Right renal pelvis (tissue), 4 donors: ENCODE measurements at places on chromosomes 1 and 21.

DNA sequence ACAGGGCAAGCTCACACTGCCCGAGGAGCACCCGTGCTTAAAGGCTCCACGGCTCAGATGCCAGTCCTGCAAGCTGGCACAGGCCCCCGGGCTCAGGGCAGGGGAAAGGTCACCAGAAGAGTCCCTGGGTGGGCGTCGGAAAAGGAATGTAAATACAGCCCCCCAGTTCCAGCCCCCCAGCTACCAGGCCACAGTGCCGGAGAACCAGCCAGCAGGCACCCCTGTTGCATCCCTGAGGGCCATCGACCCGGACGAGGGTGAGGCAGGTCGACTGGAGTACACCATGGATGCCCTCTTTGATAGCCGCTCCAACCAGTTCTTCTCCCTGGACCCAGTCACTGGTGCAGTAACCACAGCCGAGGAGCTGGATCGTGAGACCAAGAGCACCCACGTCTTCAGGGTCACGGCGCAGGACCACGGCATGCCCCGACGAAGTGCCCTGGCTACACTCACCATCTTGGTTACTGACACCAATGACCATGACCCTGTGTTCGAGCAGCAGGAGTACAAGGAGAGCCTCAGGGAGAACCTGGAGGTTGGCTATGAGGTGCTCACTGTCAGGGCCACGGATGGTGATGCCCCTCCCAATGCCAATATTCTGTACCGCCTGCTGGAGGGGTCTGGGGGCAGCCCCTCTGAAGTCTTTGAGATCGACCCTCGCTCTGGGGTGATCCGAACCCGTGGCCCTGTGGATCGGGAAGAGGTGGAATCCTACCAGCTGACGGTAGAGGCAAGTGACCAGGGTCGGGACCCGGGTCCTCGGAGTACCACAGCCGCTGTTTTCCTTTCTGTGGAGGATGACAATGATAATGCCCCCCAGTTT is 1.3 kb downstream of the CELSR2 start:
- no peak for DNase-seq

GRCh38 chr1:47460456-47460855 is 22.6 kb downstream of the FOXD2 start:
- DNase-seq: no peak

- no peak for DNase-seq
Measured at GRCh38 chr1:51734896-51735745, 118.2 kb downstream of the OSBPL9 start.

GRCh38 chr1:214485151-214485550 is 66.3 kb downstream of the PTPN14 start:
- no peak for DNase-seq

GRCh38 chr1:31712630-31713029 is 8.8 kb upstream of the COL16A1 start:
- DNase-seq: no peak

- peak; percentile 87 for DNase-seq
Measured at GRCh38 chr1:921011-921837, 2.5 kb upstream of the SAMD11 start.

DNA sequence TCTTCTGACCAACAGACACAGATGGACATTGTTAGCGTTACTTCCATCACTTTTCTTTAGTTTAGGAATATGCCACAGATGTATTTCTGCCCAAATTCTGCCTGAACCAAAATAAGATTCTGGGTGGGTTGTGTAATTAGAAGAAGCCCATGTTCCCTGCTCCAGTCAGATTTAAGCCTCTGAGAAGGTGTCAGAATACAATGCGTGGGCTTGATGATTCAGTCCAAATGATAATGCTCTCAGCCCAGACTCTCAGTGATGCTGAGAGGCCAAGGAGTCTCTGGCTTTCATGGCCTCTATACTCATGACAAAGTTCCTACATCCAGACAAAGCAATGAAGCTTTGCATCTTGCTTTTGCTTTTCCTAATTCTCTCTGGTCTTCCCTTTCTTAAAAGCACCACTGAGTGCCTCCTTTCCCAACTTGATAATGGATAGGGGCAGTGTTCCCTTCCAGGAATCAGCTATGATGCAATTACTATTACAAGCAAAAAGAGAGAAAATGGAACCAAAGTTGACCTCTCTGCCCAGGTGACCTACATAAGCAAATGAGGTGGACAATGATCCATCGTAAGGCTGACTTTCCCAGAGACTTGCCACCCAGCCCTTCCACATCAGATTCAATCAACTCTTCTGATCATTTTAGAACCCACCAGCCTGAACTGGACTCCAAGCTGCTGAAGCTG is 8.8 kb downstream of the SEC16B start:
- no peak for DNase-seq

GRCh38 chr1:31215065-31215570 is 24.6 kb downstream of the NKAIN1 start:
- DNase-seq: no peak

- DNase-seq: no peak
Measured at GRCh38 chr1:53370369-53370961, 42.6 kb upstream of the LRP8 start.

- no peak for DNase-seq
Measured at GRCh38 chr1:183239220-183239742, 53.2 kb downstream of the LAMC2 start.

- no peak for DNase-seq
Measured at GRCh38 chr1:84972377-84972987, 24.4 kb downstream of the MCOLN2 start.

DNA sequence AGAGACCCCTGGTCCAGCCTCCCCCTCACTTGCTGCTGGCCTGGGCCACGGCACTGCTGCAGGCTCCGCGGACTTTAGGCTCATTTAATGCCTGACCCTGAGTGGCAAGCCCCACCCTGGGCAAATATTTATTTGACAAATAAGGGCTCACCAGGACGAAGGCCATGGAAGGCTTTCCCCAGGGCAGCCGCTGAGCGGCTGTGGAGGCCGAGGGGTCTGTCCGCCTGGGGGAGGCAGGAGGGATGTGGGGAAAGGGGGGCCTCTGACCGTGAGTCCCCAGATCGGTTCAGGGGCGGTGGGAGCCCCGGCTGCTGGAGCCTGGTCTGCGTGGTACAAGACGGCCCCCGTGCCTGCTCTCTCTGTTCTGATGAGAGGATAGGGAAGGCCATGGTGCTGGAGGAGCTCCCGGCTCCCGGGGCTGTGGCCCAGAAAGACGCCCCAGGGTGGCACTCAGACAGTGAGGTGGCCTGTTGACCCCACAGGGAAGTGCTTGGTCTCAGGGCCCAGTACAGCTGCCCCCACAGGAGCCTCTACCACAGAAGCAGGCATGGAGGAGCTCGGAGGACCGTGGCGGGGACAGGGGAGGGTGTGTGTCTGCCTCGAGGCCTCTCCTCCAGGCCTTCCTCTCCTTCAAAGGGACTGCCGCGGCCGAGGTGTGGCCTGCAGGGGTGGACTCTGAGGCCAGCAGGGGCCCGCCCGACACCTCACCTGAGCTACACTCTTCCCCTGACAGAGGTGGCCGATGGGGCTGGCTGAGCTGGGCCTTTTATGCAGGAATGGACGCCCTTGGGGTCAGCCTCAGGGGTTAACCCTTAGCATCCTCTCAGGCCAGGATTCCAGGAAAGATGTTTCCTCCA is 9.1 kb upstream of the C1orf159 start:
- DNase-seq: no peak

GRCh38 chr1:115189814-115190539 is 100.7 kb upstream of the TSPAN2 start:
- no peak for DNase-seq

DNA sequence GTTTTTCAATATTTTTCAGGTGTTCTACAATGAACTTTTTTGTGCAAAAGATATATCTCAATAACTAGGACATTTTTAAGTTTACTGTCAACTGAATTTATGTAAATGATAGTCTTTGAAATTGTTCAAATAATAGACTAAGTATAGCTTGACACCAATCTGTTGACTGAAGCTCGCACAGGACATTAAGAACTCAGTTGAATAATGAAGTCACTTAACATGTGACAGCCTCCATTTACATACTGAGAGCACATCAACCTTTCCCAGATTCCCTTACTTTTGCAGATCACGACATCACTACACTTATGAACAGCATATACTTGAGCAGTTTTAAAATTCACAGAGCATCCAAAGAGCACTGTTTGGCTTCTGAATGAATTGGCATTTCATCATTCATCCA is 268.2 kb downstream of the LRRC7 start:
- DNase-seq: no peak

DNA sequence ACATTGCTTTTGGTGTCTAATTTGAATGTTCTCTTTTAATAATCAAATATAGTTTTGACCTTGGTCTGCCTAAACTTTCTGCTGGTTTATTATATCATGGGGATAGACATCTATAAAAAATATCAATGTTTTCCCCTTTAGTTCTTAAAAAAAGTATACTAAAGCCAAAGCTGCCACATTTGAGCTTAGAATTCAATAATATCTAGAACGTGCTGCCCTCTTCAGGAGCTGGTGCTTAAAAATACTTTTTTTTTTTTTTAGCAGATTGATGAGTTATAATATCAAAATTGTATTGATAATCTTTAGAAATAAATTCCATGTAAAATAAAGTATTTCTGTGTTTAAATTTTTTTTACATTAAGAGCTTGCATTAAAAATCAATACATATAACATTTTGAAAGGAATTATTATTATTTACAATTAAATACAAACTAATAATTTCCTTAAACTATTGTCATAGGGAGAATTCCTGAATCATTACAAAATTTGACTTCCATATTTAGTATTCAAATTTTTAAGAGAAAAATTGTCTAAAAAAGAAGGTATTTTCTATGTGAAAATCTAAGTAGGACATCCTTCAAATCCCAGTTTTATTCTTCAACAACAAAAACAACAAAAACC is 40.1 kb upstream of the ADGRL2 start:
- DNase-seq: no peak

GRCh38 chr1:205064741-205065316 is 19.4 kb downstream of the TMEM81 start:
- DNase-seq: no peak

- DNase-seq: no peak
Measured at GRCh38 chr1:60847855-60848582, 234.3 kb upstream of the NFIA start.

- no peak for DNase-seq
Measured at GRCh38 chr1:43991476-43992231, at the start of gene CCDC24. CCDC24 (plus strand) TSS chr1:43991599; CDS start chr1:43991879, 280 bp downstream.

GRCh38 chr1:206575894-206576737 is 36.1 kb downstream of the EIF2D start:
- DNase-seq: no peak

DNA sequence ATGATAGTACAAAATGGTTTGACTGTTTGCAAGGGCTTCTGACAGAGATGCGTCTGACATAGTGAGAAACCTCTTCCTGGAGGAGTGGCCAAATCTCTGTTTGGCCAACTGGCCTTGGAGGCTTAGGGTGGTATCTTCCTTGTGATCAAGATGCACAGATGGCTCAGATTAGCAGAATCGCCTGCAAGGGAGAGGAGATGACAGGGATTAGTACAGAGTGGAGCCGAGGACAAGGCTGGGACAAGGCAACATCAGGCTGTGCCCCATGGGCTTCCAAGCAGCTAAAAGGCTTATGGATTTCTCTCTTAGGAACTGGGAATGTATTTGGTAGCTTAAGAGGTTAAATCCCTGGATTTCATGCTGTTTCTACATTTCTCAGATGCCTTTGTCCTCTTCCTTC is 379.1 kb downstream of the SIPA1L2 start:
- DNase-seq: no peak

DNA sequence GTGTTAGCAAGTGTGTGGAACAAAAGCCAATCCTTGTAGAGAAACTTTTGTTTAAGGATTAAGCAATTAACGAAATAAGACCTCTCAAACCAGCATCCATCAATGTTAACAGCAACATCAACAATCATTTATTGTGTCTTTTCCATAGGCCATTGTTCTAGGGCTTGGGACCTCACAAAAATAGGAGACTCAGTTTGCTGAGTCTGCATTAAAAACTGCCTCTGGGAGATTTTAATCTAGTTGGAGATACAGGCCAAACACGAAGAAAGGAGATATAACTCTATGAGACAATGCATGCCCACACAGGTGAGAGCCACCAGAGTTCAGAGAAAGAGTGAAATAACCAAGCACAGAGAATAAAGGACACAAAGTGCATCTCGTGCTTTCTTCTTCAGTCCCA is 14.4 kb upstream of the SELP start:
- DNase-seq: no peak

DNA sequence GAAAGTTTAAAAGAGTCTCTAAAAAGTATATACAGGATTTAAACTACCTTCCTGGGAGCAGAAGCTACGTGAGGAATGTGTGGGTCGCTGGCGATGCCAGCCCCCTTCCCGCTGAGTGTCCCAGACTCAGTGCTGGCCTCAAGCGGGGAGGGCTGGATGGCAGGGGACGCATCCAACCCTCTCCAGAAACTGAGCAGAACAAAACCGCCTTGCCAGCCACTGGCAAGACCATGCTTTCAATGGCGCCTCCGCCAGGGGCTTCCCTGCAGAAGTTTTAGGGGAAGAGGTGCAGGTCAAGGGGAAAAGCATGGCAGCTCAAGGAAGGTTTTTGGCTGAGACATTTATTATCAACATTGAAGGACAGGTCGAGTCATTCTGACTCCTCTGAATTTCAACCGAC is 26.1 kb downstream of the NADK start:
- no peak for DNase-seq

DNA sequence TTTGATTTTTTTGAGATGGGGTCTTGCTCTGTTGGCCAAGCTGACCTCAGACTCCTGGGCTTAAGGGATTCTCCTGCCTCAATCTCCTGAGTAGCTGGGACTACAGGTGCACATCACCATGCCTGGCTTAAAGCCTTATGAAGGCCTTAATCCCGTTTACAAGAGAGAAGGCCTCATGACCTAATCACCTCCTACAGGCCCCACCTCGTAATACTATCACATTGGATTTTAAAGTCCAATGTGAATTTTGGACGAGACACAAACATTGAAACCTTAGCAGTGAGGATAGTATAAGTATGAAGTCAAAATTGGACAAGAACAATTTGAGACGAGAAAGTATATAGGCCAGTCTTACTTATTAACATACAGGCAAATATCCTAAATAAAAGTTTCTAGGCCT is 73.9 kb downstream of the MAST2 start:
- DNase-seq: no peak
